Fibroblast of the aortic adventitia (primary cell): ENCODE measurements at places on chromosomes 3 and 15.

- no peak for DNase-seq
These were observed 34.1 kb downstream of the ATP13A5 start for GRCh38 chr3:193344486-193344885.

DNA sequence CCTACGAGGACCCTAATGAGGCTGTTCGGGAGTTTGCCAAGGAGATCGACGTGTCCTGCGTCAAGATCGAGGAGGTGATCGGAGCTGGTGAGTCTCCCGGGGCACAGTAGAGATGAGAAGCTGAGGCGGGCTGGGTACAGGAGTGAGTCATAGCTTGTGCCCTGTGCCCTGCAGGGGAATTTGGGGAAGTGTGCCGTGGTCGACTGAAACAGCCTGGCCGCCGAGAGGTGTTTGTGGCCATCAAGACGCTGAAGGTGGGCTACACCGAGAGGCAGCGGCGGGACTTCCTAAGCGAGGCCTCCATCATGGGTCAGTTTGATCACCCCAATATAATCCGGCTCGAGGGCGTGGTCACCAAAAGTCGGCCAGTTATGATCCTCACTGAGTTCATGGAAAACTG lies 17.9 kb downstream of the EPHB3 start:
- DNase-seq, result no peak

GRCh38 chr3:133662278-133662651 lies 524 bp upstream of the TOPBP1 start:
- peak; percentile 33 for DNase-seq

DNA sequence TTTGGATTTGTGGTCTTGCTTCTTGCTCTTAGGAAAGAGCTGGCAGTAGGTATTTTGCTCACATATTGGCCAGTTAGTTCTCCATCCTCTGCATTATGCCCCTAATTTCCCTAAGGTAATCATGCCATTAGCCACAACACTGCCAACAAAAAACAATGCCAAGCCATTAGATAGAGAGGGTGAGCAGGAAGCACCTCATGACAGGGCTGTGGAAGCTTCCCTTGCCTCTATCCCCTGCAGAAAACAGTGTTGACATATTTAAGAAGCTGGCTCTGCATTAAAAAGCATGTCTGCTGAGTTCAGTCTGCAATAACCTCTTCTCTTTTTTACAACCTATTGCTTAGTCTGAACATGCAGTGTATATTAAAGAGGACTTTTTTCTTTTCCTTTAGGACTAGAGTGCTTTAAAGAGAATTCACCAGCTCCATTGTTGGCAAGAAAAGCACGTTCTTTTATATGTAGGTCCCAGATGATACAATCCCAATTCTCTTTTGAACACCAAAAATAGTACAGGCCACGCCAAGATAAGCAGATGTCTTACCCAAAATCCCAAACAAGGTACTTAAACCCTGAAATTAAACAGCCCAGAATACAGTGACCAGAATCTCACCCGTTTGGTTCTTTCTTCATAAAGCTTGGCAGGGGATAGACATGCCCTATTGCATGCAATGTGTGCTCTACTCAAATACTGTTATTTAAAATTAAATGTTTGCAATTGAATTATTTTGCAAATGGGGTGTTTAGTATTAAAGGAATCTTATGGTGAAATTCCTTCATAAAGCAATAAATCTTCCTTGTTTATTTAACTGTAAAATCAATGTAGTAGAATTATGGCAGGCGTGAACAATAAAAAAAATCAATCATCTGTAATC lies 93.7 kb upstream of the UBE3A start:
- DNase-seq, result no peak

DNA sequence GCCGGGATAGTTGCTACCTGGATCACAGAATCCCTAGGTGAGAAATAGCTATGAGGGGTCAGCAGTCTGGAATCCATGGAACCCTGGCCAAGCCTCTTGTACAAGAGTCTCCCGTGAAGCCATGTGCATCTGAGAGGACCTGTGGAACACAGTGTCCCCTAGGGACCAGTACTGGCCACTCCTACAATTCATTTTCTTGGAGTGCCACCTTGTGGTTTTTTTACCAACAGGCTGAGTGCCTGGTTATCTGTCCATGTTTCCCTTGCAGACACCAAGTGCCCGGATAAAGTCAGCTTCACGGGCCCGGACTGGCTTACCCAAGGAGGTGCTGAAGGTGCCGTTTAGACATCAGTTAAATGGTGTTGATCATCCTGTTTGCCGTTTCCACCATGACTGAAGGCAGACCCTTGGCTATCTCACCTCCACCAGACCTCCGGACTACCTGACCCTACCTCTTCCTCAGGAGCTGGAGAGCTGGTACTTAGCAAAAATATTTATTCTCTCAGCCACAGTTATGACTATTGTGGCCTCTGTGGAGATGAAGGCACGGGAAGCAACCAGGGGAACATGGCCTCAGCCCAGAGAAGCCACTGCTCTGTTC lies 93.9 kb downstream of the RBPMS2 start:
- DNase-seq, result peak; percentile 60

DNA sequence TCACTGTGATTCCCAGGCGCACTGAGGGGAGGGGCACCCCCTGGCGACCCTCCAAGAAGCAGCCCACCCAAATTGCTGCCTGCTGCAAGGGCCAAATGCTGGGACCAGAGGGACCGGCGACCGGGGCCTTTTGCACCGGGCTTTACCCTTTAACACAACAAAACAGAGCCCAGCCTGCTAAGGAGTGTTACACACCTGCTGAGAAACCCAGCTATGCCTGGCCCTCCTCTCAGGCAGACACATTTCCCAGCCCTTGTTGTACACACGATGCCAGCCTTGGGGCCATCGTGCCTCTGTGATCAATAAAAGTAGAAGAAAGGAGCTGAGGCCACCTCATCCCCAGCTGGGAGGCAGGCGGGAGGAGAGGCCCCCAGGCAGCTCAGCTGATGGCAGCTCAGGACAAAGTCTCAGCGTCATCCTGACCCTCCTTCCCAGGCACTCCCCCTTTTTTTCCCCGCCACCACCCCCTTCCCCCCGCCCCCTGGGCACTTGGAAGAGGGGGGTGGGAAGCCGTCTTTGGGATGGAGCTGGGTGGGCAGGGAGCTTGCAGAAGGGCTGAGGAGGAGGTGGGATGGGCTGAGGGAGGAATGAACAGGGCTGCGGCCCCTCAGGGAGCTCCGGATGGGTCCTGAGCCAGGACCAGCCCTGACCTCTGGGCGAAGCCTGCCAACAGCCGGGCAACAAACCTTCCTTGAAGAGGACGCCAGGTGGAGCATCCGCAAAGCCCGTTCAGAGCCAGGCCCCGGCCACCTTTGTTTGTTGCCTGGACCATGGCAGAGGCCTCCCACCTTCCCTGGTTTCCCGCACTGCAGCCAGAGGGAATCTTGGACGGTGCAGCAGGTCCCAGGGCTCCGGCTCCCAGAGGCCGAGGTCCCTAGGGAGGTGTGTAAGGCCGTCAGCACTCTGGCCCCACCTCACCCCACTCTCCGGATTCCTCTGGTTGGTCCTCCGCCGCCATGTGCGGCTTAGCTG lies 45.9 kb upstream of the SEC61A1 start:
- peak; percentile 12 for DNase-seq

DNA sequence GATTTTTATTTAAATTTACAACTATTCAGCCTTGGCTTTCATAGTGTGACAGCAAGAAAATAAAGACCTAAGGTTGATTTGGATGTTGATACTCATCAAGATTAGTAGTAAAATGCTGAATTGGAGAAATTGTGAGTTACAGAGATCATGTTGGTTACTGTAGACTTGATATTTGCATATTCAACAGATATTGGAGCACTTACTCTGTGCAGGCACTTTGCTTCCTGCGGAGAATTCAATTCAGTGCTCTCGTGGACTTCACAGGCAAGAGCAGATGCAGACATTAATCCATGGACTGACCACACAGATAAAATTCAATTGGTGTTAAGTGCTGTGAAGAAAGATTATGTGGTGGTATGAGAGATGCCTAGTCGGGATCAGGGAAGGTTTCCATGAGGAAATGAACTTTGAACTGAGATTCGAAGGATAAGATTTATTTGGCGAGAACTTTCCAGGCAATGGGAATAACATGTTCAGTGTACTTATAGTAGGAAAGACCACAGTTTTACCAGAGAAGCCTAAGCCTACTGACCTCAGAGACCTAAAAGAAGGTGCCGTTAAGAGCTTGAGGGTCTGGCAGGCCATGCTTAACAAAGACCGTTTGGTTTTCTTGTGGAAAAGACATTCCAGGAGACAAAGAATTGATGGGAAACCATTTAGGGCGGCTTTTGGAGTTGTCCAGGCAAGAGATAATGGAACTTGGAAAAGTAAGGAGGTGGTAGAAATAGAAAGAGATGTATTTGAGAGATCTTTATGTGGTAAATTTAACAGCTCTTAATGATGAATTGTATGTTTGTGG lies 4.3 kb downstream of the SELENOT start:
- DNase-seq, result no peak

DNA sequence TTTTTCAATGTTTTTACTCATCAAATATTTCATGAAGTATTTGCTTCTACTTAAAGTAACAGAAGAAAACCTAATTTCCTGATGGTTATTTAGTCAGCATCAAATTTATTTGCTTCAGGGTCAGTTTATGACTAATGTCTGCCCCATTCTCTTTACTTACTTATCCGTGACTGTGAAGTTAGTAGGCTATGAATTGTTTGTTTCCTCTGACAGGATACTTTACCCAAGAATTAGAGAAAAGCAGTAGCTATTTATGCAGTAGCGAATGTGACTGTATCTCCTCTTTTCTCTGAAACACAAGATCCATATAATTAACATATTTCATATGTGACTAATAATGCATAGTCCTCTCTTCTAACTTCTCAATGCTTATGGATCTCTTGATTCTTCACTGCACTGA lies 329.9 kb upstream of the ROBO1 start:
- DNase-seq, result no peak

DNA sequence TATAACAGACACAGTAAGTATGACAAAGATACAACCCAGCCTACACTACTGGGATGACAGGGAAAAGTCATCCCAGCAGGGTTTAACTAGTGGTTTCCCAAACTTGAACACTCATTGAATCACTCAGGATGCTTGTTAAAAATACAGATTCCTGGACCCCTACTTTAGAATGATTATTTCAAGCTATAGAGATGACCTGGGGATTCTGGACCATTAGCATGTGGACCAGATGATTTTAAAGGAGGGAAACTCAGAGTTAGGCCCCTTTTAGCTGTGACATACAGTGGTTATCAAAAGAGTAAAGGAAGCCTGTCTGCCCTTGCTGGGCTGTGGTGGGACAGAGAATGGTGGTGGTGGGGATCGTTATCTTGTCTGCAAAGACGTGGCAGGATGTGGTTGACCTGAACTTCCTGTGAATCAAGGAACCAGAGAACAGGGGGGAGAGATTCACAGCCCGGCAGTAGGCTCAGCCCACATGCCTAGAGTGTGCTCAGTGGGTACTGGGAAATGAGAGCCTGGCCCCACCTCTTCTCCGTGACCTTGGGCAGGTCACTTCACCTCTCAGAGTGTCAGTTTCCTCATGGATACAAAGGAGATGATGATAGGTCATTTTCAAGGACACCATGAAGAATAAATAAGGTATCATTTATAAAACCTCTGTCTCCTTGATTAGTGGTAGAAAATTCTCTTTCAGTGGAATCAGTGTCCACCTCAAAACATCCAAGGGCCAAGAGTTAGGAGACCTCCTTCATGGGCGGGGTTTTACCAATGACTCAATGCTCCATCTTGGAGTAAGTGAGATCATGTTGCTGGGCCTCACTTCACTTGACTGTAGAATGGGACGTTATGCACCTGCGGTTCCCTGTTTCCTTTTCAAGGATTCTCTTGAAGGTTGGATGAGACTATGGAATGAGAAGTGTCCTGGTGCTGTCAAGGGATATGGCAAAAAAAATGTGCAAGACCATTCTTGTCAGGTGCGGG lies 306.5 kb downstream of the RPLP1 start:
- DNase-seq, result peak; percentile 27

DNA sequence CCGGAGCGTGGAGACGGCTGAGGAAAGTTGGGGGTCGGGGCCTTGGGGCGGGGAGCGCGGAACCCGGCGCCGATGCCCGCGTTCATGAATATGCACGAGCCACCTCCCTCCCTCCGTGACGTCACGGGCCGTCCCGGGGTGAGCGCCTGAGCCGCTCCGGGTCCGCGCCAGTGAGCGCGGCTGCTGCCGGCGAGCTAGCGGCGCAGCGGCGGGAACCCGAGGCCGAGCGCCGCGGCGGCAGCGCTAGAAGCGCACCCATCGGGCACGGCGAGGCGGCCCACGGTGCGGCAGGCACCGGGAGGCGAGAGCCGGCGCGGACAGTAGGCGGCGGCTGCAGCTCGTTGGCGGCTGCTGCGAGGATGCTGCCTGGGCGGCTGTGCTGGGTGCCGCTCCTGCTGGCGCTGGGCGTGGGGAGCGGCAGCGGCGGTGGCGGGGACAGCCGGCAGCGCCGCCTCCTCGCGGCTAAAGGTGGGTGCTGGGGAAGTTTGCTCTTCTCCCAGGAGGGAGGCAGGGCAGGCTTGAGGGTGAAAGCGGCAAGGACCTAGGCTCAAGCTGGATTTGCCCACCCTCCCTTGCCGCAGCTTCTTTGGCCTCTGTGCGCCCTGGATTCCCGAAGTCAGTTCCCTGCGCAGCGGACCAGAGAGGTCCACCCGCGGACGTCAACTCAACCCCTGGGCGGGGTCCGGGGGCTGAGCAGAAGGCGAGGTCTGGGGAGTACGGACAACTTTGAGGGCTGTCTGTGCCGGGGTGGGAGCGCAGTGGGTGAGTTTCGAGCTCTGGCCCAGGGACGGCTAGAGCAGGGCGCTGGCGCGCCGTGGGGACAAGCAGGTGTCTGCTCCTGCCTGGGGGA lies at the start of gene CLSTN2:
Gene CLSTN2, plus strand, starts transcription at position 170 of the 850 bp plus-strand sequence.
- DNase-seq, result peak; percentile 4

DNA sequence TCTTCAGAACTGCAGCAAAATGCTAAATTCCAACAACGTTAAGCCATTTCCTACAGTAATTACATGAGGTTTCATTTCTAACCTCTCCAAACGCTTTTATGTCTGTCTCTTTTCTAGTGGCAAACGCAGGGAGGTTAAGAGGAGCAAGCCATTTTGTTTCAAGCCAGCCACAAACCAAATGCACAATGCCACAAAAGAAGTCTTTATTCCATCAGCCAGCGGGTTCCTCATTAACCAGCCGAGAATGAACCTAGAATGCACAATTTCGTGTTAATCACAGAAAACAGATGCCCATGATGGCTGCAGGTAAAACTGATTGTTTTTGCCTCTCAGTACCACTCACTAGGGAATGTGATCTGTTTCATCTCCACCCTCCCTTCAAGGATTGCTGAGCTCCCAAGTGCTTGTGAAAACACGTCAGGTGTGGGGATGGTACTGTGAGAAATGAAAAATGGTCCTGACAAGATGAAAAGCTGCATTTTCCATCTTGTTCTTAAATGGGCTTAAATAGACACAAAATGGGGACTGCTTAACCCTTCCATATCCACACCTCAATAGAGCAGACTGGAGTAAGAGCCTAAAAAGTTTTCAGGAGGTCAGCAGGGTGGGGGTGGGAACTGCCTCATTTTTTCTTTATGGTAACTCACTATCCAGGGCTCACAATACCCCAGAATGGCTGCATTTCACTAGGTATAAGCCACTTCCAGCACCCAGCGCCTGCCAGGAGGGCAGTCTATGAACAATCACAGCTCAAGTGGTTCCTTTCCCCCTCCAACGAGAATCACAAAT lies 277.1 kb downstream of the MAGI1 start:
- DNase-seq, result no peak

- DNase-seq, result no peak
These were observed 315.2 kb downstream of the MECOM start for GRCh38 chr3:169348276-169348675.
